ENCODE measurements at places on chromosomes 12 and 14.
A peak's percentile ranks its signal among the peaks of the same experiment; 100 is the strongest.

- DNase-seq: no peak
These were observed 1.1 kb downstream of the ATN1 start for GRCh38 chr12:6928703-6929407.

GRCh38 chr14:58138714-58139482 is 13.1 kb downstream of the ARMH4 start:
- DNase-seq: no peak

DNA sequence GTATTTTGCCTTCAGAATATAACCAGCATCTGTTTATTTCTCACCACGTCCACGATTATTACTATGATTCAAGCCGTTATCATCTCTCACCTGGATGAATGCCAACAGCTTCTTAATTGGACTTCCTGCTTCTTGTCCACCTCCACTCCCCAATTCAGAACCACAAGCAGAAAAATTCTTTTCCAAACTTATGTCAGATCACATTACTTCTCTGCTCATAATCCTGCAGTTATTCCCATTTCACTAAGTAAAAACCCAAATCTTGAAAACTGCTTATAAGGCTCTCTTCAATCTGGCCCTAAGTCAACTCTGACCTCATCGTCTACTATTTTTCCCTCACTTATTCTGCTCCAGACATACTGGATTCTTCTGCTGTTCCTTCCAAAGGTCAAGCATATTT is 2.0 kb downstream of the CRY1 start:
- DNase-seq: no peak

- no peak for DNase-seq
These were observed 368.4 kb downstream of the ATP23 start for GRCh38 chr12:58309806-58310205.

DNA sequence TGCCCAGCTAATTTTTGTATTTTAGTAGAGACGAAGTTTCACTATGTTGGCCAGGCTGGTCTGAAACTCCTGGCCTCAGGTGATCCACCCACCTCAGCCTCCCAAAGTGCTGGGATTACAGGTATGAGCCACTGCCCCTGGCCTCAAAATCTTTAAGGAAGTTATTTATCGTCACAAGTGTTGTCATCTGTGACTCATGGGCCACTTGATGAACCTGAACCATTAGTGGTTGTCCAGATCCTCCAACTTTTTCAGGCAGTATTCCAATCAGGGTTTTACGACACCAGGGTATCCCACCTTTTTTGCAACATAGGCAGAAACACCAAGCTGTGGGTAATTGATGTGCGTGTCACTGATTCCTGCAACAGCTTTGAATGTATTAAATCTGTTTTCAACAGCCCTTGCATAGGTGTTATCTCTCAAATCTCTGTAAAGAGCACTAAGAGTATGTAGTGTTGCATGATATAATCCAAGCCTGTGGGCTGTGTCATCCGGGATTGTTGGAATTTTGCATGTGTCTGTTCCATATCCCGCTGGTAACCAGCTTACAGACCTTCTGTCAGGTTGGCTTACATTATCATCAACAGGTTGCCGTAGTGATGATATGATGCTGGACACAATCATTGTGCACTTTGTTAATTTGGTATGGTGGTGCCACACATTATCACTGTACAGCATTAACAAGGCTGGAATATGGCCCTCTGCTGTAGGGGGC is 79.3 kb upstream of the SCN8A start:
- no peak for DNase-seq

DNA sequence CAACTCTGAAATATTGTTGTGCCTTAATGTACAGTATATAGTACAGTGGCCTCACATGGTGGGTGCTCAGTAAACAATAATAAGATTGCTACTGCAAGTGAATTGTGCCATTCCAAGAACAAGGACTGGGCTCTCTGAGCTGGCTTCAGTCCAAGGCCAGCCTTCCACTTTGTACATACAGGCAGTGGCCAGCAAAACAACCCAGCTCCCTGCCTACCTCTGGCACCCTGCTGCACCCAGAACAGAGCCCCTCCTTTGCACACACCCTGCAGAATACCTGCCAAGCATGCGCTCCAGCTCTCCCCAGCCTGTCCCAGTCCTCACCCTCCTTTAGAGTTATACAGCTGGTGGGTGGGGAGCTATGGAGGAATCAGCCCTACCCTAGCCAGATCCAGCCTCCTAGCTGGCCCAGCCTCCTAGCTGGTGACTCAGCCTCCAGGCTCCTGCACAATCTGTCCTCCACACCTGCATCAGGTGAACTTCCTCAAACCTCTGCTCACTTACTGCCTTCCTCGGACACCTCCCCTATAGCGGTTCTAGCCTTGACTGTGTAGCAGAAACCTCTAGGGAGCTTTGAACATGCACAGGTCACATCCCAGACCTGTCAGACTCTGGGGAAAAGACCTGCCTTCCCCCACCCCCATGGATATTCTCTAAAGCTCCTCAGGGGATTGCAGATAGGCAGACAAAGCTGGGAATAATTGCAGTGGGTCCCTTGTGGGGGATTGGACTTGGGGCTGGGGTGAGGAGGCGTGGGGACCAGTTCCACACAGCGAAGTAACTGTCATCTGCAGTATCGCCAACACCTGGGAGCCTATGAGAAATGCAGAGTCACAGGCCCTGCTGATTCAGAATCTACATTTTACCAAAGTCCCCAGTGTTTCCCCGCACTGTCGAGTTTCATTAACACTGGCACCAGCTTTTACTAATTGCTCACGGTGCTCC is 17.9 kb downstream of the ZDHHC22 start:
- DNase-seq: no peak

- no peak for DNase-seq
These were observed 87.6 kb downstream of the GPR65 start for GRCh38 chr14:88092529-88092928.

- no peak for DNase-seq
These were observed 277.4 kb upstream of the GRIP1 start for GRCh38 chr12:66956300-66956699.

GRCh38 chr12:27480016-27480415 is 33.5 kb downstream of the SMCO2 start:
- no peak for DNase-seq

DNA sequence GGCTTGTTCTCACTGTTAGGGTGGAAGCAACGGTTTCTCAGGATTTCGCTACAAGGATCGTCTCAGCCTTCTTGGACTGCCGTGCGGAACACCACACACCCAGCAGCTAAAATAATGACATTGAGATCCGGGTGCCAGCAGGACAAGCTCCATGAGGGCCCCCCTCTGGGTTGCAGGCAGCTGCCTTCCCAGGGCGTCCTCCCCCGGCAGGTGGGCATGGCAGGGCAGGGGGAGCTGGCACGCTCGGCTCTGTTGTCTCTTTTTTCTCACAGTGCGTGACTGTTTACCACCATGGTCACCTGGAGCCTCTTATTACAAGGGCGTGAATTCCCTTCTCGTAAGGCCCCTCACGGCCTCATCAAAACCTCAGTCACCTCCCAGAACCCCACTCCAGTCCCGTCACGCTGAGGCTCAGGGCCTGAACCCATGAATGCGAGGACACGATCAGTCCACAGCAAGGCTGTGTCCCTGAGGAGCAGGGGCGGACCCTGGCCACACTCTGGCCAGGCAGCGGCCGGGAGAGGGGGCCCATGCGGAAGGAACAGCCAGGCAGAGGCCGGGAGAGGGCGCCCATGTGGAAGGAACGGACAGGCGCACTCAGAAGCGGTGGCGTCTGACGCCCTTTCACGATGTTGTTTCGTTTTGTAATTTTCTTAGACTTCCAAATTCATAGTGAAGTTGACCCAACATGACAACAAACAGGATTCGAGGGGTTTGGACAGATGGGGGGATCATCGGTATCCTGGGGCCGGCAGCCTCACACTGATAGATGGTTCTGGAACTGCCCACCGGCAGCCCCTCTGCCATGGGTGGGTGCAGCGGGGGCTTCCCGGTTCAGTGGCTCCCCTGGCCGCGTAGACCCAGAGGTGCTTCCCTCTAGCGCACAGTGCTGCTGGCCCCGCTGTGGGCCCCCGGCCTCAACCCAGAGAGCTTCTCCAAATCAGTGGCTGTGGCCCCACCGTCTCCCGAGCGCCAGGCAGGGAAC is 10.0 kb downstream of the LRCOL1 start:
- DNase-seq: peak; percentile 41

DNA sequence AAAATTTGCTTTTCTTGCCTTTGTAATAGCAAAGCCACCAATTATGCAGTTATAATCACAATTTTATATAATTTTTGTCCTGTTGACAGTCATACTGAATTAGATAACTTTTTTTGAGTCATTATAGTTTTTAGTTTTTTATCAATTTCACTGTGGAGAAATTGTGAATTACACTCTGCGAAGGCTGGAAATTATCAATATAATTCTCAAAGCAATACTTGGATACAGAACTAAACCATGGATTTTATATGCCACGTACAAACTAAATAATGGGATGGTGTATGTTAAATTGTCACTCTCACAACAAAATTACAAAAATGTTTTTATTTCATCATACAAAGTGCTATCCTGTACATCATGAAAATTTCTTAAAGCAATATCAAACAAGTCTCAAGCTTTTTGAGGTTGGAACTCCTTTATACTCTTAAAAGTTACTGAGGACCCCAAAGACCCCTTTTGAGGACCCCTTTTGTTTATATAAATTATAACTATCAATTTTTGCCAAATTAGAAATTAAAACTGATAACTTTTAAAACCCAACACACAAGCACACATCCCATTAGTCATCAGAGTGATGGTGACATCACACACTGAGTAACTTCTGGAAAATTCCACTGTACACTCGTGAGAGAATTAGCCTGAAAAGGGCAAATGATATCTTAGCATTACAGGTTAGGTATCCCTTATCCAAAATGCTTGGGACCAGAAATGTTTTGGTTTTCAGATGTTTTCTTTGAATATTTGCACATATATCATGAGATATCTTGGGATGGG is 19.8 kb upstream of the AQP2 start:
- DNase-seq: no peak

GRCh38 chr12:50082644-50083043 is 2.5 kb upstream of the SMARCD1 start:
- DNase-seq: no peak

DNA sequence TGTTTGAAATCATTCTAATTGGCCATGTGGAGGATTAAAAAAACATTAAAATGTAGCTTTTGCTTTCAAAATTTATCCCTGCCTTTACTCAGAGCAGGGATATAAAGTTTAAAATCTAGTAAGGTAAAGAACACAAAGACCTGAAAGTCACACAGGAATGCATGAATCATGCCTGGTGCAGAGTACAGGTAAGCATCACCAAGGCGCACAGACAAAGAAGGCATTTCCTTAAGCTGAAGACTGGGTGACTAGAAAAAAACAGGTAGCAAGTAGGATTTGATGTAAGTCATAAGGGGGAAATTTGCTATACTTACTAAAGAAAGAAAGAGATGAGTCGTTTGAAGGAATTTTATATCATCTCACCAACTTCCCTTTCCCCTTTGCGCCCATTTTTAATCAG is 405.6 kb downstream of the GXYLT1 start:
- no peak for DNase-seq

DNA sequence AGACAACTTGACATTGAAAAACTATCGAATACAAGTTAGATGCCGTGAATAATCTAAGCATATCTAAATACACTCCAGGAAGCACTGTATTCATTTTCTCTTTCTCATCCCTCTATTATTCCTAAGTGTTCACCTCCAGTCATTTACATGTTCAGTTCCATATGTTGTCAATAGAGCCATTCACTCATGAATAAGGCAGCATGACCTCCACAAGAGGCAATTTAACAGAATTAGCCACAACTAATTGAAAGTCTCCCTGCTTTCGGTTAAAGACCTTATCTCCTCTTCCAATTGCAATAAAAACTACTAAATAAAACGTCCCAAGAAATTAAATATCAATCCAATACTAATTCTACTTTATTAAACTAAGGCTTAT is 1.8 kb downstream of the LRIG3 start:
- DNase-seq: no peak

GRCh38 chr12:42482041-42482747 is 107.4 kb downstream of the PRICKLE1 start:
- DNase-seq: no peak

GRCh38 chr12:19882346-19882745 is 443.1 kb downstream of the AEBP2 start:
- no peak for DNase-seq

DNA sequence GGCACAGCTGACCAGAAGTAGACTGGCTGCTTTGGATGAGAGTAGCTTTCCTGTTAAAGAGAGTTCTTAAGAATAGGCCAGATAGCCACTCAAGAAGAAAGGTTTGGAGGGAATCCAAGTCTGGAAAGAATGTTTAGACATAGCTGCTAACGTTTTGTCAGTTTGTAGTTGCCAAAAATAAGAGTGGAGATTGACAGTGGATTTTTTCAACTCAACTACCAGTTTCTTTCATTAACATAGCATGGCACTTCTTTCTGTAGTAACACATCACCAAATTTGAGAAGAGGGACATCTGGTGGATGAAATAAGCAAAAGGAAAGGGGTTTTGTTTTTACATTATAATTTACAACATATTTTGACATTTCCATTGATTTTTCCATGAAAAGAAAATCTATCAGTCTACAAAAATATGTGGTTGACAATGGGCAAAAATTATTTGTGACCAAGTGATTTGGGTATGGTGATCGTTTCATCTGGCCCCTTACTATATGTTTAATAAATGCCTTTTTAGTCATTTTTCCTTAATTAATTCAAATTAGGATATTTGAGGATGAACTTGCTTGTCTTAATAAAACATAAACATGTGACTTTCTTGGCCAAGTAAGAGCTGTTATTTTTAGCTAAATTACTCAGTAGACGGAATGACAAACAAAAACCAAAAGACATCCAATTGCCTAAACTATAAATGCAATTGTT is 71.1 kb downstream of the PTPRR start:
- DNase-seq: no peak

DNA sequence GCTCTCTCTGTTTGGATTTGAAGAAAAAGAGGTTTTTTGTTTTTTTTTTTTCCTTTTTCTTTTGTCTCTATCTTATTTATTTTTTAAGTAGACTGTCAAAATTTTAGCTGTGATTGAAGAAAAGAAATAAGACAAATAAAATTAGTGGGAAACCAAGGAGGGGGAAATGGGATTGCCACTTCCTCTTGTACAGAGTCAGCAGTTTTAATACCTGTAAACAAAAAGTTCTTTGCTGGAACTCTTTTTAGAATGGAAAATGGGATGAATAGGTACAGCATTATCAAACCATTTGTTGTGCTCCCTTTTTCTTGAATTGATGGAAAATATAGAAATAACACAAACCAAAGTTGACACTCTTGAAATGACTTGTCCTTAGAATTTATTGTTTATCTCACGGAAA is 680.7 kb downstream of the DIO2 start:
- DNase-seq: no peak

Measured in activated CD4-positive, alpha-beta T cell treated with anti-CD3 and anti-CD28 coated beads, Interleukin-2, amount 50 U/mL, for 48 hours (primary cell).